K562 (cell line): ENCODE measurements at places on chromosomes 1 and 21. TPM values are rescaled to one million over a fixed set of nuclear protein-coding genes. Genes with fewer than 3 reads are reported as not detected.

HEYL gene
- 0.78 and 0.89 TPM in 2 replicates for total RNA-seq

IGSF9 gene
- total RNA-seq, result 0.29 and 0.34 TPM in 2 replicates

IL19 gene
- total RNA-seq, result not detected in 2 replicates

KRTAP24-1 gene
- not detected in 2 replicates for total RNA-seq

FUCA1 gene
- total RNA-seq, result 12.3 and 13.5 TPM in 2 replicates
